ENCODE measurements at places on chromosomes 12 and 14.

GRCh38 chr14:82362452-82362851 lies 828.8 kb upstream of the SEL1L start:
- no peak for DNase-seq

DNA sequence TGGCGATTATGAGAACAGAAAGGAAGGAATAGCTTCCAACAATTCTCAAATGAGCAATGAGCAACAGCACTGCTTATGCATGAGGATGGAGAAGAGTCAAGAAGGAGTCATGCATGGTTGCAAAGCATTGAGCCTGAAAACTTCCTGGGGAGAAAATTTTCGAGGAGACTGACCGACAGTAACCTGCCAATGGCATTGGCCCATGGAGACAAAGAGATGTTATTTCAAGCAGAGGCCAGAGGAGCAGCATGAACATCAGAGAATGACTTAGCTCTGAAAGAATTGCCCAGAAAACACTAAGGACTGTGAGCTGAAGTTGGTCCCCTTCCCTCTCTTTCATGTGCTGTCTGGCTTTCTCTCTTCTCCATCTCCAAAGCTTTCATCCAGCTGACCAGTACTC lies 343.4 kb downstream of the ADAMTS20 start:
- no peak for DNase-seq

DNA sequence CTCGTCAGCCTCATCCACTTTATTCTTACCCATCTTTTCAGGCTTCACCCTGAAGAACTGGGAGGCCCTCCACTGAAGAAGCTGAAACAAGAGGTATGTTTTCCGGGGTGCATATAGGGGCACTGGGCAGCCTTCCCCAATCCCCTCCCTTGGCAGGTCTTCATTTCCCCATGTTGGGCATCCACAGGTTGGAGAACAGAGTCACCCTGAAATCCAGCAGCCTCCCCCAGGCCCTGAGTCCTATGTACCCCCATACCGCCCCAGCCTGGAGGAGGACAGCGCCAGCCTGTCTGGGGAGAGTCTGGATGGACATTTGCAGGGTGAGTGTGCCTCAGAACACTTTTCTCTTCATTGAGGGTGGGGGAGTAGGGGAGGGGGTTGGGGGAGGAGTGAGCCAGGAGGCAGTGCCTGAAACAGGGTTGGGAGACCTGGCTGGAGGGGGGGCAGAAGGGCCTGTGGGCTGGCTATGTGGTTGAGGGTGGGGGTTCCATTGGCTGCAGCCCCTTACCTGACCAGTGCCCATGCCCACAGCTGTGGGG lies 4.0 kb downstream of the NAB2 start:
- no peak for DNase-seq

DNA sequence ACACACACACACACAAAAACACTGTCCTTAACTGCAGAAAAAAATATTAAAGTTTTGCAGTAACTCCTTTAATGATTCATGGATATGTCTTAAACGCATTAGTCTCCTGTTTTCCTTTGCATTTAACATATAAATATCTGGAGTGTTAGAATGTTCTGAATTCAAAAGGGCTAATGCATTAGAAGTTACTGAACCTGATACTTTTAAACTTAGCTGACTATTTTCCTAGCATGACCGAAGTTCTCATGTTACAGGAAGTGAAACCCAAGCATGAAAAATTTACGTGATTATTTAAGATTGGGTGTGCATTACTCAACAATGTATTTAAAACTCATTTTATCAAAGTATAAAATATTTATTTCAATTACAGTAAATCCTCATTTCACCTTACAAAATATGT lies 791.2 kb downstream of the FLRT2 start:
- DNase-seq, result no peak

- DNase-seq, result no peak
Observed at GRCh38 chr14:65581378-65581777, 168.8 kb downstream of the FUT8 start.

- DNase-seq, result no peak
Observed at GRCh38 chr12:65465766-65466547, 187.5 kb downstream of the MSRB3 start.

DNA sequence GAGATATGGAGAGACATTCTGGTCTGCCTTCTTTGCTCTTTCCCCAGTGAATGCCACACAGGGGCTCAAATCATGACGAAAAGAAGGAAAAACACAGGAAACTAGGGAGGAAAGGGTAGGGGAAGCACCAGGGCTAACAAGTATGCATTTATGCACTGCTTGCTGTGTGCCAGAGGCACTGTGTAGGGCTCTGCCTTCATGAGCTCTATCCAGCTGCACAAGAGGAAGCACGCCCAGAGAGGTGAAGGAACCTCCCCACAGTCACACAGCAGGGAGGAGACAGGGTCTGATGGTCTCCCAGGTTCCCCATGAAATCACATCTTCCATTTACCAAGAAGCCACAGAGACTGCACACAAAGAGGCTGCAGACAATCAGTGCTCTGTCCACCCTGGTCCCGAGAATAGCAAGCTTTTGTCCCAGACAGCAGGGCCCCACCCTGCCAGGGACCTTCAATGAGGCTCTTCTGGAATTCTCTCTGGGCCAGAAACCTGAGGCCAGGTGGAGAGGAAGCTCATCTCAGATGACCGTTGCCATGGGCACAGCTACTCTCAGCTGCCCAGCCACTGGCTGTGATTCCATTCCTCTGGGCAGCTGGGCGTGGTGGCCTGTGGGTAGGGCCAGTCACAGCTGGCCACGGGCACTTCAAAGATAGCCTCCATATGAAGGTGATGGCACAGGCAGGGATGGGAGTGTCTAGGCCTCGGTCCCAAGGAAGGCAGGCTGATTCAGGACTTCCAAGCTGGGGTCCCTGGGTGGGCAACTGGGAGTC lies 7.3 kb upstream of the TRPV4 start:
- peak; percentile 15 for DNase-seq

DNA sequence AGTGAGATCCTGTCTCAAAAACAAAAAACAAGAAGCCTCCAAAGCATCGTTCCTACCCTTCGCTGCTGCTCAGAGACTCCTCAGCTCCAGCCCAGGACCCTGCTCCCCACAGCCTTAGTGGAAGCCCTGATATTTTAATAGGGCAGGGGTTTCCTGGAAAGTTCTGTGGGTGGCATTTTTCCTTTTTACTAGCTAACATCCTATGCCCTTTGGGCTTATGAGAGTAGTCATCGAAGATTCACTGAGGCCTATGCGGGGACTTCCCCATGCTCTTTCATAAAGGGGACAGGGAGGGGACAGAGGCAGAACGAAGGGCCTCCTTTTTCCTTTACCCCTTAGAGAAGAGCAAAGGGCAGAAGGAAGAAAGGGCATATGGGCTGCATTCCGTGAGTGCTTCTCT lies 8.3 kb downstream of the LAG3 start:
- DNase-seq, result no peak

DNA sequence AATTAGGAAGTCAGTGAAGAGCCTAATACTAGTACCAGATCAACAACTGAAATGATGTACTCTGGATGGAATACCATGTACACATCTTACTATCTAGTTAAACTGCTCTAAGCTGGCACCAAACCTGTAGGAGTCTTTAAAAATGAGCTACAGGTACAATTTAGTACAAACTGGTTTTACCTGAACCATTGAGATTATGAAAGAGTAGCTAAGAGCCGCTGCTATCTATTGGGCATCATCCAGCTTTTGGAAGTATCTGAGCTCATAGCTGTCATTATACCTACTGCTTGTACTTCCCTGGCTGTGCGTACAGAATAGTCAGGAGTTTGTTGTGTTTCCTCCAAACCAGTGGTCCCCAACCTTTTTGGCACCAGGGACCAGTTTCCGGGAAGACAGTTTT lies 12.4 kb downstream of the TBC1D30 start:
- no peak for DNase-seq

DNA sequence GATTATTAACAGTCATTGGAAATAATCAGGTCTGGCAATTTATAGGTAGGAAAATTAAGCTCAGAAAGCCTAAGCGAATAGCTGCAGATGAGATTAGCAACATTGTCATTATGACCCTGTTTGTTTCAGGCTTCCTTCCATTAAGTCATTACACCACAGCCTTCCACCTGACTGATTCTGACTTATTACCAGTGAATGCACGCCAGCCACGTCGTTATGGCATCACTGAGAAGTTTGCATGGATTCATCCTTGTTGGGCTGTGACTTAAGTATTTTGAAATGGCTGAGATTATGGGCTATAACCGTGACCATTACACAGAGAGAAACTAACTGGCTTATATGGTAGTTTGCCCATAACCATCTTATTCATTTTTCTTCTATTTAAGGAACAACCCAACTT lies 18.6 kb downstream of the RASSF8 start:
- DNase-seq, result no peak

GRCh38 chr12:89525824-89526770 lies at the start of gene POC1B:
POC1B (minus strand) TSS chr12:89526047; CDS start chr12:89525895, 152 bp downstream.
- DNase-seq, result peak; percentile 80

GRCh38 chr12:99493197-99493596 lies 154.4 kb upstream of the GARIN6 start:
- DNase-seq, result no peak

DNA sequence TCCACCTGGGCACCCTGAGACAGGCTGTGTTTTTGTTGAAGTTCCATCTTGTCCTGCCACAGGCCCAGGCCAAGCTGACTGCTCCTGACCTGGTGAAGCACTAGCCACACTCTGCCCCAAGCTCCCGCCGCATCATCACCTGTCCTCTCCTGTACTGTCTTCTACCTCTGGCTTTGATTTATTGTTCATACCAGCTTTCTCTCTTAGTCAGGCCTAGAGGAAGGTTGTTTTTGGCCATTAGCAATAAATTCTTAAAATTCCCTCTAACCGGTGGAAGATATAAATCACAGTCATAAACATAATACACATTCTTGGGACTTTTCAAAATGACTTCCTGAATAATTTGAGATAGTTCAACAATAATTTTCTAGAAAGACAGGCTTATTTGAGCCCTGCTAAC lies 169.4 kb downstream of the DAD1 start:
- no peak for DNase-seq

- DNase-seq, result no peak
Observed at GRCh38 chr14:100711493-100711892, 15.2 kb upstream of the DLK1 start.

DNA sequence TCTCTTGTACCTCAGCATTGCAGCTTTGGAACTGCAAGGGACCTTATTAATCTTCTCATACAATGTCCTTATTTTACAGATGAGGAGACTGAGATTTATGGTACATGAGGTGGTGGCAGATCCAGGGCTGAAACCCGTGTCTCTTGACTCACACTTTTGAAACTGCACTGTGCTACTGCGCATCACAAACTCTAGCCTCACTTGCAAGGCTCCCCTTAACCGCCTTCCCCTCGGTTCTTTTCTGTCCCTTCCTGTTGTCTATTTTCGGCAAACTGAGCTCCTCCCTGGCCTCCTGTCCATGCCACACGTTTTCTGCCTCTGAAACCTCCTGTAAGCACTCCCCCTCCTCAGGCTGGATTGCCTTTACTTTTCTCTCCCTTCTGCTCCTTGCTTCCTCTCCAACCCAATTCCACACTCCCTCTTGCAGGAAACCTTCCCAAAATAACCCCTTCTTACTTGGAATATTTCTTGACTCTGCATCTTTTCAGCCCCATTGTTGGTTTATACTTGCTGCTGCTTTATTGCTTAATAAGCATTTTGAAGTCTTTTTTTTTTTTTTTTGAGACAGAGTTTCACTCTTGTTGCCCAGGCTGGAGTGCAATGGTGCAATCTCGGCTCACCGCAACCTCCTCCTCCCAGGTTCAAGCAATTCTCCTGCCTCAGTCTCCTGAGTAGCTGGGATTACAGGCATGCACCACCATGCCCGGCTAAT lies 72.4 kb upstream of the CISTR start:
- no peak for DNase-seq

GRCh38 chr14:64689289-64689688 lies 14.9 kb upstream of the PLEKHG3 start:
- DNase-seq, result no peak

- DNase-seq, result no peak
Observed at GRCh38 chr14:23380197-23380914, 3.5 kb downstream of the CMTM5 start.

DNA sequence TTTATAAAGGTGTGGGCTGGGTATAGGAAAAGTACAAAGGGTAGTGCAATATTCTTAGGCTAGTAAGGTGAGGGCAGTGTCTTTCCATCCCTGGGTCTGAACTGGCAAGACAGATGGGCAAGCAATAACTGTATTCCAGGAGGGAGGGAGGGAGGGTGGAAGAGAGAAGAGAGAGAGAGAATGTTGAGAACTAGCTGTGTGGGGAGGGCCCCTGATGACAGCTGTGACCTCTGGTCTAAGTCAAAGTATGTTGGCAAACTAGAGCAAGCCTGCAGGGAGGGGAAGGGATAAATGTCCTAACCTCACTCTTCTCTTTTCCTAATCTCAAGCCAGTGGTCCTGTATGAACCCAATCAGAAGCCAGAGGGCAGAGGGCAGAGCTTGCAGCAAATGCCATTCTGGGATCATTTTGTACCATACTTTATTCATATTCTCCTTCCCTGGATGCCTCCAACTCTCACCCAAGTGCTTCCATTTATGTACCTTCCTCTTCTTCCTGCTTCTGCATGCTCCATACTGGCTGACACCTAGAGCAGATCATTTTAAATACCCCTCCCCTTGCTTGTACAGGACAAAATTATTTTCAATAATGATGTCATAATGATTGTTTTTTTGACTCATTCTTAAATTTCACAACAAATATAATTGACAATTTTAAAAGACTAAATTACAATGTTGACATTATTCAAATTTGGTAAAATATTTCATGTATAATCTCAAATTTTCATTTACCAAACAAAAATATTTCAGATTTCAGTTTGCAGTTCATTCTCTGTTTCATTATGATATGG lies 75.9 kb downstream of the AKAP6 start:
- no peak for DNase-seq

DNA sequence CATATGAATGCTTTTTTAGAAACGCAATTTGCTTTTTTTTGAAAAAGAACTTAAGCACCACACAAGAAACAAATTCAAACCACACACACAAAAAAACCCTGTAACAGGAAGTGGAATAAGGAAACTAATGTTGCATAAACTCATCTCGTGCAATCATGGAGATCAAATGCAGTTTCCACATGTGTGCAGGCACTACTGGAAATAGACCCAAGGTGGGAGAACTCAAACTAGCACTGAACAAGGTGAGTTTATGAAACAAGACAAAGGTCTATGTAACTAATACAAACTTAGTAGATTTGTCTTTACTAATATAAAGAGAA lies 17.5 kb downstream of the NIN start:
- no peak for DNase-seq

DNA sequence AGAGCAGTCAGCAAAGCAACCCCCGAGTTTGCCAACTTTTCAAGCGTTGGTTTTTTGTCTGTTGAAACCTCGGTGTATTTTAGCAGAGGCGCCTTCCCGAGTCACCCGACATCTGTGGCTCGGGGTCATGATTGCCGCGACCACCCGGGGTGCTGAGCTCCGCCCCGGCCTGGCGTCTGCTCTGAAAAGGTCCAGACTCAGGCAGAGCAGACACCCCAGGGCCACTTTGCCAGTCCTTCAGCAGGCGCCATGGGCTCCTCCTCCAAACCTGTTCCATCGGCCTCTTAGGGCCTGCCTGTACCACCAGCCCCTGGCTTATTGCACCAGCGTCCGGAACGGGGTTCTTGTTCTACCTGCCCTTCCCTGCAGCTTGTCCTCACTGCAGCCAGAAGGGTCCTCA lies 19.1 kb downstream of the ANKRD9 start:
- no peak for DNase-seq

GRCh38 chr14:99252940-99253868 lies 18.8 kb downstream of the BCL11B start:
- peak; percentile 16 for DNase-seq
